NCI-H1694 (cell line): ENCODE measurements at places on chromosomes 7 and 10.
A peak's percentile ranks its signal among the peaks of the same experiment; 100 is the strongest.

DNA sequence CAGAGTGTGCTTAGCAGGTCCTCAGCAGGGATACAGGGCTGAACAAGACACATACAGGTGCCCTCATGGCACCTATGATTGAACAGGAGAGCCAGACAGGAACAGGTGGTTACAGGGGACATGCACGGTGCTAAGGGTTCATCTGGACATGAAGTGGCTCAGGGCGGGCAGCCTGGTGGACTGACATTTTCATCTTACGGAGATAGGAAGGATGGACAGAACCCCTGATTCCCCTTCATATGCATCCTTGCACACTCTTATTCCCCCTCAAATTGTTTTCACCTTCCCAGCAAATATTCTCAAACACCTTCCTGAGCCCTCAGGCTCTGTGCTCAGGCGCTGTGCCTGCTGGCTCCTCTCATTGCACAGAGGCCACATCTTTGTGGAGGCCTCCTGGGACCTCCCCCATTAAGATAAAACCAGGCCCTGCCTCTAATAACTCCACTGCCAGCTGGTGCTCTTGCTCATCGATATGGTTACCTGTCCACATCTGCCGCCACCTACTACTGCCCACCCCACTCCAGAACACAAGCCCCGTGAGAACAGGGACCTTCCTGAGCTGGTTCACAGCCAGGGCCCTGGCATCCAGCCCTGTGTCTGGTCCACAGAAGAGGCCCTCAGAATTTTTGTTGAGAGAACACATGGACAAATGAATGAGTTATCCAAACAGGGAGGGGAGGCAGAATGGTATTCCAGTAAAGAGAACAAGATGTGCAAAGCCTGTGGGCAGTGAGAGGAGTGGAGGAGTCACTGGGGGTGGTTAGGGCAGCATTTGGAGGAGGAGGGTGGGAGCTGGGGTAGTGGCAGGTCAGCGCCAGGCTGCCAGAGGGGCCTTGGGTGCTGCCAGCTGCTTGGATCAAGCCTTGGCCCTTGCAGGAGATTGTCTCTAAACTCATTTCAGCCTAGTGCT is 68.9 kb upstream of the AQP1 start:
- DNase-seq = no peak

GRCh38 chr10:86918022-86918471 is 39.4 kb downstream of the MMRN2 start:
- no peak for DNase-seq

DNA sequence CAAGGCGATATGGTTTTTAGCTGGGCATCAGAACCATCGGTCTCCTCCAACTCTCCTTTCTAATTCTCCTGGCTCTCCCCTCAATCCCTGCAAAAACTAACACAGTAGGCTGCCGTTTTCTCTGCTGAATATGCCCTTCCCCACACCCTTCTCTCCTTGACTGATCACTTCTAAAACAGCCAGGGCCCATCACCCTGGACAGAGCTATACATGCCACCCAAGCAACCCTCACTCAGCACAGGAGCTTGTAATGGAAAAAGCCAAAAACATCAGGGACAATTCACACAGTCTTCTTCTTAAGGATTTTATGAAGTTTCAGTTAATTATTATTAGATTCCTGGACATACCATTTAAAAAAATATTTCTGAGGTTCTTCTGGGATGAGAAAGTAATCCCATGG is 61.5 kb downstream of the PIK3AP1 start:
- no peak for DNase-seq

GRCh38 chr10:32446536-32447406 is 831 bp downstream of the CCDC7 start:
- no peak for DNase-seq

- peak; percentile 32 for DNase-seq
Measured at GRCh38 chr10:51960494-51960895, 261.1 kb upstream of the CSTF2T start.

- no peak for DNase-seq
Measured at GRCh38 chr10:52479567-52479966, 165.5 kb downstream of the DKK1 start.

- DNase-seq = peak; percentile 5
Measured at GRCh38 chr7:14902589-14903067, at the start of gene DGKB. Gene DGKB (minus strand): TSS chr7:14902751.

GRCh38 chr7:7870555-7870954 is 98.0 kb upstream of the GLCCI1 start:
- DNase-seq = no peak

DNA sequence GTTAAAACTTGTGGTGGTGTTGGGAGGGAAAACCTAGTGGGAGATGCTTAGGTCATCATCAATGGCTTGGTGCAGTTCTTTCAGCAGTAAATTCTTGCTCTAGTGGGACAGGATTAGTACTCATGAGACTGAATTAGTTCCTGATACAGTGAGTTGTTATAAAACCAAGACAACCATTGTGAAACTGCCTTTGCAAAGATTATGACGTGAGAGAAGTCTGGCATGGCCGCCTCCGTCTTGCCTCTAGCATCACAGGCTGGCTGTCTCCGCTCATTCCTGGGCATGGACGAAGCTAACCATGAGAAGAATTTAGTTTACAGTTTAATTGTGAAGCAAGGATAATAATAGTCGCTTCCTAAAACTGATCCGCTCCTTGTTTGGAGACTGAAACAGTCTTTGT is 186.4 kb downstream of the KIF20B start:
- no peak for DNase-seq

DNA sequence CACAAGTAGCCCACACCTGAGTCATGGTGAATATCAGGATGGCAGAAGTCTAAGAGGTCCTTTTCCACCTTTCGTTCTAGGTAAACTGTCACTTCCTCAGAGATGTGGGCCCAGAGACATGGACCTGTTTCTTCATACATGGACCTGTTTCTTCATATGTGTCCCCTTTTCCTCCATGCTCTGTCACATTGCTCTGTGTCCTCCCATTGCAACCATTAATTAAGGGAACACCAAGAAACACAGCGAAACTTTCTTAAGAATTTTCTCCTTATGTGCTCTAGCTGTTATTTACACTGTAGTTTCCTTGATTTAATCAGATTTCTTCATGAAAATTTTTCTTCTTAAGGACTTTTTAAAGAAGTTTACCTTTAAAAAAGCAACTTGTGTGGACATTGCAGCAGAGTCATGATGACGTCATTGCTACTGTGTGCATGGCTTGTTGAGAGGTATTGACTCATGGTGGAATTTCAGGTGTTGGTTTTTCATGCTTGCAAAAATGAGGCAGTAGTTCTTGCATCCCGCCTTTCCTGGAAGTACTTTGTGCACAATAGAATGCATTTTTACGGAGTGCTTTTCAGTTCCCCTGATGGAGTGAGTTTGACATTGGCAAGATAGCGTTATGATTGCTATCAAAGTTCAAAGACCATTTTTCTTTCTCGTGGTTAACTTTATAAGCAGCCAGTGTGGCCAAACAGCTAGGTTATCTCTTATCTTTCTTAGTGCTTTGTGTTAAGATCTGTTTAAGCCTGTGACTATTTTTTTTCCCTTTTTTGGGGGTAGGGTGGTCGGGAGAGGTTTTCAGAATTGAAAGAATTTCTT is 37.7 kb downstream of the CFAP58 start:
- no peak for DNase-seq

- no peak for DNase-seq
Measured at GRCh38 chr7:107166736-107167426, 1.9 kb upstream of the HBP1 start.

DNA sequence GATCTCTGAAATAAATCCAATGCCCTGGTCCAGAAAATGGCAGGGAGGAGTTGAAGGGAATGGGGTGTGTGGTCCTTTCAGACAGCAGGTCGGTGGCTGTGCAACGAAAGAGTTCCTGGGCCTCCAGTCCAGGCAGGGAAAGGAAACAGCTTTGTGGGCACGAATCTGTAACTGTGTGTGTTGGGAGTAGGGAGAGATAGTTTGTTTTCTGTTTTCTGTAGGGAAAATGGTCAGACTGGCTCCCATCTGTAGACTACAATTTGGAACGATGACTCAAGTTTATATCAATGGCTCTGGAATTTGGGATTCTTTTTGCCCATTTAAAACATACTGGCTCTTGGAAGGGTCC is 2.6 kb upstream of the HOXA9 start:
- no peak for DNase-seq

DNA sequence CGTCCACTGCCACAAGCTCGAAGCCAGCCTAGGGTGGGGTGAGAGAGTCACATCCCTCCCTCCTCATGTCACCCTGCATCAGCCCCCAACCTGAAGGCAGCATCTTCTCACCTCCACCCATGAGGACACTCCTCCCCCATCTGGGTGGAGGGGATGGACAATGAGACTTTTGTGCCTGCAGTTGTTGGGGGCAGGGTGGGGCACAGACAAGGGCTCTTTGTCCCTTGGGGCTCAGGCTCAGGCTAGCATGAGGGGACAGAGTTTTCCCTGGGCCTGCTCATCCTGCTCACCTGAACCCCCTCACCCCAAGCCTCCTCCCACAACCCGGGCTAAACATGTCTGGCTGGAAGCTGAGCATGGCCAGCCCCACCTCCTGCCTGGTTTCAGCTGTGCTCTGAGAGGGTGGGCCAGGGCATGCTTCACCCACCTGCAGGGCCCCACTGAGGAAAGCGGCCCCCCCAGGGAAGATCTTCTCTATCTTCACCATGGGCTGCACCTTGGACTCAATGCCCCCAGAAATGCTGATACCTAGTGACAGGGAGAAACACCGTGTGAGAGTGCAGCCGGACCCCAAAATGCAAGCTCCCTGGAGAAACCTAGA is 9.3 kb downstream of the LZTS2 start:
- DNase-seq = no peak

- DNase-seq = no peak
Measured at GRCh38 chr10:74377476-74377875, 226.5 kb downstream of the ADK start.

DNA sequence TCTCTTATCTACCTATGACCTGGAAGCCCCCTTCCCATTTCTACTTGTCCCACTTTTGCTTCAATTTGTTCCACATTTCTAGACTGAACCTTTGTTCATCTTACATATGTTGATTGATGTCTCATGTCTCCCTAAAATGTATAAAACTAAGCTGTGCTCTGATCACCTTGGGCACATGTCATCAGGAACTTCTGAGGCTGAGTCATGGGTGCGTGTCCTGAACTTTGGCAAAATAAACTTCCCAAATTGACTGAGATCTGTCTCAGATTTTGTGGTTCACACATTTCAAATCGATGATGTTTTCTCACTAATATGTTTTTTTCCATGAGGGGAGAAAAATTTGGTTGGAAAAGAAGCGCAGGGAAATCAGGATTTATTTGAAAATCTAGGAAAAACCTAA is 406.2 kb upstream of the LRRTM3 start:
- no peak for DNase-seq

GRCh38 chr7:54841772-54842697 is 83.0 kb upstream of the SEC61G start:
- DNase-seq = no peak

GRCh38 chr10:79293841-79294581 is 53.3 kb upstream of the PPIF start:
- DNase-seq = no peak

GRCh38 chr7:31892099-31892829 is 177.9 kb downstream of the PDE1C start:
- no peak for DNase-seq

DNA sequence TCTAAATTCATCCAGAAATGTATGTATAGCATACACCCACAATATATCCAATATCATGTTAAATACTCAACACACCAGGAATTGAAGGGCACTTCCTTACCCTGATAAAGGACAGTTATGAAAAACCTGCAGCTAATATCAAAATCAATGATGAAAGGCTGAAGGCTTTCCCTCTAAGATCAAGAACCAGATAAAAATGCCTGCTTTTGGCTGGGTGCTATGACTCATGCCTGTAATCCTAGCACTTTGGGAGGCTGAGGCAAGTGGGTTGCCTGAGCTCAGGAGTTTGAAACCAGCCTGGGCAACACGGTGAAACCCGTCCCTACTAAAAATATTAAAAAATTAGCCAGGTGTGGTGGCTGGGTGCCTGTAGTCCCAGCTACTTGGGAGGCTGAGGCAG is 21.6 kb upstream of the UPP1 start:
- DNase-seq = no peak

- DNase-seq = peak; percentile 21
Measured at GRCh38 chr10:97759158-97759887, 12.5 kb downstream of the SFRP5 start.

DNA sequence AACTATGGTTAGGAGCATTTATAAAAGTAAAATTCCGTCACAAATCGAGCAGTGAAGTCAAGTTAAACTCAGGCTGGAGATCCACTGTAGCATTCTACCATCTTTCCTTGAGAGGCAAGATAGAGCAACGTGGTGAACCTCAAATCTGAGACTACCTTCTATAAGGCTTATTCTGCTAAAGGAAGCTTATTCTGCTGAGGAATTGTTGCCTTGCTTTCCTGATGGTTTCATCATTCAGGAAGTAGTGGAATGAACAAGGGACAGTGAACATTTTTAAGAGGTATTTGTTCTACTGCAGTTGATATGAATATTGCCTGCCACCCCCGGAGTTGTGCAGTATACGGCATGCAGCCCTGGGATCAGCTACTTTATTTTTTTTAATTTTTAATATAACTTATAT is 170.8 kb downstream of the VPS50 start:
- no peak for DNase-seq

- no peak for DNase-seq
Measured at GRCh38 chr7:104795616-104796398, 218.2 kb upstream of the KMT2E start.

GRCh38 chr10:12796401-12797160 is 204.9 kb downstream of the CCDC3 start:
- DNase-seq = no peak

DNA sequence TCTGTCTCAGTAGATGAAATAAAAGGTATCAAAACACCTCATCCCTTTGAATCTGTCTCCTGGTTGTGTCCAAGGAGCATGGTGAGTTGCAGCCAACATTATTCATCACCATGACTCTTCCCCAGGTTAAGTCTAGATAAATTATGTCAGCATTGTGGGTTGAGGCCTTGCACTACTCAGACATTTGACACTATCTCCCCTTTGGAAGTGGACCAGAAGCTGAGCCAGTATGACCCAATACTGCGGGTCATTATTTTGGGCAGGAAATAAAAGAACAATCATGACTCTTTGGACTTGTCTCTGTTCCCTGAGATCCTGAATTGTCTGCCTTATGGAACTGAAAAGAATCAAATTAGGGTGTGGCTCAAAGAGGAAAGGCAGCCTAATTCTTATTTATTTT is 168.2 kb upstream of the FAM171A1 start:
- DNase-seq = no peak

GRCh38 chr7:151899513-151900360 is 22.8 kb upstream of the PRKAG2 start:
- no peak for DNase-seq

- DNase-seq = no peak
Measured at GRCh38 chr7:158316466-158317031, 271.1 kb downstream of the PTPRN2 start.

- DNase-seq = no peak
Measured at GRCh38 chr7:97381815-97382554, 264.5 kb downstream of the SDHAF3 start.
